SJSA1 (cell line): ENCODE measurements at places on chromosomes 11 and 22. TPM values are rescaled to one million over a fixed set of nuclear protein-coding genes. Genes with fewer than 3 reads are reported as not detected.

Gene MS4A3
- not detected in 2 replicates for total RNA-seq

GRCh38 chr11:1844221-1845094 lies 5.7 kb downstream of the TNNI2 start:
- DNase-seq: no peak

DNA sequence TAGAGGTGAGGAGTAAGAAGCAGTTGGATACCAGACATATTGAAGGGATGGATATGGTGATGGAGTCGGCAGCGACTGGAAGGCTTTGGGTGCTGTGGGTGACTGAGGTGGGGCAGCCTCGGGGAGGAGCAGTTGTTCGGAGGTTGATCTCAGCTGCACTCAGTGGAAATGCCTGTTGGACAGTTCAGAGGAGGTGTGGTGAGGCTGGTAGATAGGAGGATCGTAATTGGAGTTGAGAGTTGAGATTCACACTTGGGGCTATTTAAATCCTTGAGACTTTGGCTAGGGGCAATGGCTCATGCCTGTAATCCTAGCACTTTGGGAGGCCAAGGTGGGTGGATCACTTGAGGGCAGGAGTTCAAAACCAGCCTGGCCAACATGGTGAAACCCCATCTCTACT lies 6.9 kb downstream of the OTUB1 start:
- no peak for DNase-seq

DNA sequence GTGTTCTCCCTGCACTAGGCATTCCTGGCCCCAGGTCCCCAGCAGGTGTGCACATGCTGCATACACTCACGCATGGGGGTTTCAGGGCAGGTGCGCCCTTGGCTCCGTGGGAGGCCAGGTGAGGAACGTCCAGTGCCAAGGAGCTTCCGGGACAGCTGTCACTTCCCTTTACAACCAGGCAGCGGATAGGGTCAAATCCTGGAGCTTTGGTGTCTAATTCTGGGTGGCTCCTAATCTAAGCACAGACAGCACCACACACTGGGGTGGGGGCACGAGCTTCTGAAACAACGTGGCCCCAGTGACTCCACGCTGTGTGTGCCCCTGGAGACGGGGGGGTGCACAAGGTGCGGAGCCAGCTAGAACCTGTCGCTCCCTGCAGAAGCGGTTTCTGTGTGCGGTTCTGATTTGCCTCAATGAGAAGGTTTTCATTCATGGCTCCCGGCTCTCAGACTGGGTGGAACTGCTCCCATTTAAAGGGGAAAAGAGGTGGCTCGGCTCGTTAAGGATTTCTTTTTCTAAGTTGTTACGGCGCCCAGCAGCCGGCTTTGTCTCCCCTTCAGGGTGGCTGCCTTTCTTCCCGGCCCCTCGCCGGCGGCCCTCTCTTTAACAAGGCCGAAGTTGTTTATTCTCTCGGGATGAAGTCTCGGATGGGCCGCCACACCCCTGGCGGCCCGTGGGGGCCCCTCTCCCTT lies 5.0 kb downstream of the CCND1 start:
- no peak for DNase-seq

DNA sequence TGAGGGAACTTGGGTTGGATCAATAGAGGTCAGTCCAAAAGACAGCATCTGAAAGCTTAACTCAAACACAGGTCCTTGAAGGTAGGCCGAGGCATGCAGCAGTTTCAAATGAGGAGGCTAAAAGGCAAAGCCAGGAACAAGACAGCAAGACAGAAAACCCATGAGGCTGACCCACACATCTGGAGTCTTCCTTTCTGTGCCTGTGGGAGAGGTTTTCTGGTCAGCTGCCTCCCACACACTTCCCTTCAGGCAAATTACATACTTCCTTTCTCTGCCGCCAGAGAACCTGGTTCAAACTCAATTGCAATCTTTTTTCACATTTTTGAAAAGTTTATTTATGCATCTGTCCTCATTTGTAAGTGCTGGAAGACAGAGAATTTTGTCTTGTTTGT lies 29.8 kb upstream of the CRTAM start:
- no peak for DNase-seq

DNA sequence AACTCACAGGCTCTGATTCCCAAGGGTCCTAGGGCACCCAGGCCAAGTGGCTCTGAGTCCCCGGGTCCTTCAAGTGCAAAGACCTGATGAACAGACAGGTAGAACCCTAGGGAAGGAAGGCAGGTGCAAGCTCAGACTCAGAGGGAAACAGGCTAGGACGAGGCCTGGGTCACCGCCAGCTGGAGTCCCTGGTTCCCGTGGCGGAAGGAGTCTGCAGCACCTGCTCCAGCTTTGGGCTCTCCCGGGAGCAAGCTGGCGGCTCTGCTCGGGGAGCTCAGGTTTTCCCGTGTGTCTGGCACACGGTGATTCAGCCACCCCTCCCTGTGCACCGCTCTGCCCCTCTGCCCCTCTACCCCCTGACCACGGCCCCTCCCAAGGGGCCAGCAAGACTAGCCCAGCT lies 59.8 kb downstream of the WNT7B start:
- DNase-seq: no peak

- DNase-seq: no peak
These were observed 46.2 kb upstream of the TSKU start for GRCh38 chr11:76736773-76737495.
